ENCODE measurements at places on chromosomes 1 and 21.

DNA sequence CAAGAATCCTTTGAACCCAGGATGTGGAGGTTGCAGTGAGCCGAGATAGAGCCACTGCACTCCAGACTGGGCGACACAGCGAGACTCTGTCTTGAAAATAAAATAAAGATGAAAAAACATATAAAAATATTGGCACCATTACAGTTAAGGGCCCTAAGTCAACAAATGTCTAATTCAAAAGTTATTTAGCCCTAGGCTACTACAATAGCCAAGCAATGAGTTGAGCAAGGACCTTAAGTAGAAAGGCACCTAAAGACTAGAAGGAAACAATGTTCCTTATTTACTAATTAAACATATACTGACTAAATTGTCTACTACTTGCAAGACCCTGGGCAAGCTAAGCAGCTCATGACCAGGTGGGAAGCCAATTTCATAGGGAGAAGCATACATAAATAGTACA lies 4.1 kb downstream of the PIK3R3 start:
- no peak for DNase-seq

DNA sequence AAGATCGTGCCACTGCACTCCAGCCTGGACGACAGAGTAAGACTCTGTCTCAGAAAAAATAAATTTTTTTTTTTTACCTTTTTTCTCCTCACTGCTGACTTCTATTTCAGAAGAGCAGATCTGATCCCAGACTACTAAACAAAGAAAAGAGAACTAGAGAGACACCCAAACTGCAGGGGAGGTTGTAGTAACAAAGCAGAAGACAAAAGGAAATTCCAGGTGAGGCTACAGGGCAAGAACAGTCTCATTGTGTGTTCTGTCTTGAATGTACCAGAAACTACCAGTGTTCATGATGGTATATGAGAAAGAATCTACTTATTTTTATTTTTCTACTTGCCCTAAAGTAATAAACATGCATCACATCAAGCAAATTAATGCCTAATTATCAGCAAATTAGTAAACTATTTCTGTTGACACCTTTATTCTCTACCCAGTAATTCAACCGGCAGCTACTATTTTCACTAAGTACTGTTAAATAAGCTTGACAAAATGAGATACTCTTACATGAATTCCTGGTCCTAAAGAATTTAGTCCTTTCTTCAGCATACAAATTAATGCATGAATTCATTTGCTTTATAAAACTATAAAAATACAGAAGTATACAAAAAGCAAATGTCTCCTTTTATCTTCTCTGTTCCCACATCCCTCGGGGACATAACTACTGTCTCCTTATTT lies 40.6 kb downstream of the ARID4B start:
- DNase-seq = no peak

GRCh38 chr1:33339413-33339812 lies 18.5 kb upstream of the A3GALT2 start:
- DNase-seq = no peak

GRCh38 chr1:8431019-8431418 lies 113.1 kb downstream of the SLC45A1 start:
- DNase-seq = no peak

- DNase-seq = no peak
These were observed 1.5 kb upstream of the RGS1 start for GRCh38 chr1:192574073-192574472.

- no peak for DNase-seq
These were observed 12.2 kb downstream of the PTCH2 start for GRCh38 chr1:44830900-44831304.

GRCh38 chr1:25732821-25733220 lies 67.2 kb upstream of the SELENON start:
- DNase-seq = no peak

DNA sequence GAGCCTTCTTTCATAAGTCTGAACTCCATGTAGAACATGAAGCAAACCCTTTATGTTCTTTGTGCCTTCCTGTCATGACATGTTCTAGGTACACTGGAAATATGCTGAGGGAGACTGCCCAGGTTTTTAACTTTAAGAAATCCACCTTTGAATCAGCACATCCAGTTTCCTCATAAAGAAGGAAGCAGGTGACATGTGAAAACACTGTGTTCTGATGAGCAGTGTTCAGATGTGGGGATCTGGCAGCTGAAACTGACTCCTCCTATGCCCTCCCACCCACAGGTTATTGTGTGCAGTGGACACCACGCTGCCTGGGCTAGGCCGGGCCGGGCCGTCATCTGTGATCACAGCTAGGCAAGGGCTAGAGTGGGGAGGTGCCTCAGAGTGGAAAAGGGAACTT lies 51.1 kb downstream of the CNN3 start:
- DNase-seq = no peak

- DNase-seq = no peak
These were observed 82.4 kb downstream of the ABCA4 start for GRCh38 chr1:94038511-94038910.

DNA sequence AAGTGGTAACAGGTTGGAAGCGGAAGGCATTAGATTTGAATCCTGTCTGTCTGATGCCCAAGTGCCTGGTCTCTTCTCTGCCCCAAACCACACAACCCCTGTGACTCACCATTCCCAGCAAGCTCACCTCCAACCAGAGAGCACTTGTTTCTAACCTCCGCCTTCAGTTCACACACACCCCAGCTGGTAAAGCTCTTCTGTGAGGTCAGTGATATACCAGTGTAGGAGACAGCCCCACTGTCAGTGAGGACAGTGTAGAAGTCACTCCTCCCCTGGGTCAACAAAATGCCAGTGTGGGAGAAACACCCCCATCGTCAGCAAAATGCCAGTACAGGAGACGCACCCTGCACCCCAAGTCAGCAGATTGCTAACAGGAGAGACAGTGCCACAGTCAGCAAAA lies 2.6 kb downstream of the RIMS3 start:
- no peak for DNase-seq

DNA sequence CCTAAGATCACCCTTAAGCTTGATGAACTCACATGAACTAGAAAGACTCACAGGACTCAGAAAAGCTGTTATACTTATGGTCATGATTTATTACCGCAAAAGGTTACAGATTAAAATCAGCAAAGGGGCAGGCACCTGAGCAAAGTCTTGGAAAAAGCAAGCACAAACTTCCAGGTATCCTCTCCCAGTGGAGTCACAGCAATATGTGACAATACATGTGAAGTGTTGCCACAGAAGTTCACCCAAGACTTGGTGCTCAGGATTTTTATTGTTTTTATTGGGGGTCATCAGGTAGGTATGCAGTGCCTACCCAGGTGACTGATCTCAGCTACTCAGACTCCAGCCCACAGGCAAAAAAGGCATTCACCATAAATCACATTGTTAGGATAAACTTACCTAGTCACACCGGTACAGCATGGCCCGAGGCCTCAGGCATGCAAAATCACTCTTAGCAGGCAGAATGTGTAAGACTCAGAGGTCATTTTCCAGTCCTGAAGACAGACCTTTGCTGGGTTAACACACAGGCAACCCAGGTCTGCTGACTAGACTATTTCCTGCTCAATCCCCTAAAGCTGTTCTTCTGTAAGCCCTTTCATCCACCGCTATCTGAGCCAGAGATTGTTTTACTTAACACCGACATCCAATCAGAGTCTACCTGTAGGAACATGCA lies 55.6 kb downstream of the SSX2IP start:
- DNase-seq = no peak

- no peak for DNase-seq
These were observed 553 bp upstream of the STMN1 start for GRCh38 chr1:25906644-25907300.

DNA sequence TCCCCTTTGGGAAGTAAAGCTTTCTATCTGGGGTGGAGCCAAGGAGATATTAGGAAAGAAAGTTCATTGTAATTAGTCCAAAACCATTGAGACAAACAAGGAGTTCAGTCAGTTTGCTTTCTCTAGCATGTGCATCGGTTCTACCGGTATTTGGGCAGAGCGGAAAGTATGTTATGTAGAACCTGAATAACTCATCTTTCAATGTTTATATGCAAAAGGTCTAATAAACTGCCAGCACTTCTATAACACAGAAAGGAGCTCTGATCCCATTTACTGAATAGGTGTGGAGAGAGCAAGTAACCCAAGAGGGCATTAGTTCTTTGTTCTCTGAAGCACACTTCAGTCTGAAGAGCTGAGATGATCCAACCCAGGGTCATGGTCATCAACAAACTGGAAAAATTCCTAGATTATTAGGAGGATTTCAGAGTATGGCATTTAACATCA lies 3.5 kb downstream of the TGFB2 start:
- DNase-seq = no peak

DNA sequence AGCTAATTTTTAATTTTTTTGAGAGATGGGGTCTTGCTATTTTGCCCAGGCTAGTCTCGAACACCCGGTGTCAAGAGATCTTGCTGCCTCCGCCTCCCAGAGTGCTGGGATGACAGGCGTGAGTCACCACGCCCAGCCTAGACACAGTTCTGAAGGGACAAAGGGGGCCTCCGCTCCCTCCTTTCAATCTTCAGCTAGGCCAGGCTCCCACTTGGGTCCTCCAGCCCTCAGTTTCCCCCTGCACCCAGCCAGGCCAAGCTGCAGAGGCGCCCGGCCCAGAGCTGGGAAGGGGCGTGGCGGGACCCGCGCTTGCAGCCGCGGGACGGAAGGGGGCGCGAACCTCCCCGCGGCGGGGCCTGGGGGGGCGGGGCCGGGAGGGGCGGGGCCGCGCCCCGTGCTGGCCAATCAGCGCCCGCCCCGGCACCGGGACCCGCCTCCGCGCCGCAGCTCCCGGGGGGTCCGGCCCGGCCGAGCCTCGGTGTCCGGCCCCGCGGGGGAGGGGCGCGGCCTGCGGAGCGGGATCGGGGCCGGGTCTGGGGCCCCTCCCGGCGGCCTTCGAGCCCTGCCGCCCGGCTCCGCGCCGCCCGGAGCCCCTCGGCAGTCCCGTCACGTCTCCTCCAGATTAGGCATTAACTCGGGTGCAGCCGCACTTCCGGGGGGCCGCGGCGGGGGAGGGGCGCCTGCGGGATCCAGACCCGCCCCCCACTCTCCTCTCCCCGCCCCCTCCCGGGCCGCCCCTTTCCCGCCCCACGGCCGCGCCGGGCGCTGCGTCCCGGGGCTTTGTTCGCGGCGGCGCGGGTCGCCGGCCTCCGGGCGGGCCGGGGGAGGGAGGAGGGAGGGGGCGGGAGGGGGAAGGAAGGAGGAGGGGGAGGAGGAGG lies 559 bp upstream of the AGRN start:
- DNase-seq = no peak

DNA sequence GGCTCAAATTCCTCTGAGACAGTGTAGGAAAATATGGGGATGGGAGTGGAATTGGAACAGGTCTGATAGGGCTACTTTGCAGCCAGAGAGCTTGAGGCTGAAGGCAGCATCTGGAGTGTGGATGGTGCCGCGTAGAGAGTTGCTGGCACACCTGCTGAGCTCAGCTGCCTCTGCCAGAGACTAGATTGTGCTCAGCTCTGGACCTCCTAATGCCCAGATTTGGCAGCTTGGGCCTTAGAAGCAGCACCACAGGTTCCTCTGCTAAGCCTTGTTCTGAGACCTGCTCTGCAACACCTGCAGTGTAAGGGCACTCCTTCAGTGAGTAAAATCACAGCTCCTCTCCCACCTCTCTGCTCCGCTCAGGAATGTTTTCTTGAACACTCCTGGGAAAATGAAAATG lies 23.3 kb downstream of the ACOT11 start:
- DNase-seq = no peak

DNA sequence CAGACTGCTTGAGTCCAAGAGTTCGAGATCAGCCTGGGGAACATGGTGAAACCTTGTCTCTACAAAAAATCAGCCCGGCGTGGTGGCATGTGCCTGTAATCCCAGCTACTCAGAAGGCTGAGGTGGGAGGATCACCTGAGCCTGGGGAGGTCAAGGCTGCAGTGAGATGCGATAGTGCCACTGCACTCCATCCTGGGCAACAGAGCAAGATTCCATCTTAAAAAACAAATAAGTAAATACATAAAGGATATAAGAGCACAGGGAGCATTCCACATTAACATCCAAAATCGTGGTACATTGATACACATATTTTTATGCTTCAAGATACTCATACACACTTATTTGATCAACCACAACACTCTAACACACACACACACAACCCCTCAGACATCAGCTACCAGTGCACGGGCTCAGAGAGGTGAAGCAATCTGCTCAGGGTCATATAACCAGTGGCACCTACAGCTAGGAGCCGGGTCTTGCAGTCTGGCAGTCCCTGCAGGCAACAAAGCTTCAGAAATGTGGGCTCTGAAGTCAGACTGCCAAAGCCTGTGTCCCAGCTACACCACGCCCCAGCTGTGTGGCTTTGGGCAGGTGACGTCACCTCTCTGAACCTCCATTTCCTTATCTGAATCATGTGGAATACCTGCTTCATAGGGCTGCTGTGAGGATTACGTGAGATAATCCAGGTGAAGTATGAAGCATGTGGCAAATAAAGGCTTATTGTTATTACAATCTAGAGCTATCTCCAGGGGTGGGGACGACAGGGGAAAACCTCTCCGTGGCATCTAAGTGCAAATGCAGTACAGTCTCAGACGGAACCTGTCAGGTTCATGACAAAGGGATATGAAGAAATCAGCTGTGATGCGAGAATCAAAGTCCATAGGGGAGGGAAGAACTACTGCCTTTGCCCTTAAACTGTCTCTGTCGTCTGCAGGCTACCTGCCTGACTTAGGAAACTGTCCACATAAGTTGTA lies 4.8 kb upstream of the CRYBG2 start:
- DNase-seq = no peak

- DNase-seq = peak; percentile 71
These were observed 13.5 kb downstream of the TRAF3IP3 start for GRCh38 chr1:209769171-209769904.

- no peak for DNase-seq
These were observed 24.7 kb downstream of the ACKR1 start for GRCh38 chr1:159229260-159229885.

DNA sequence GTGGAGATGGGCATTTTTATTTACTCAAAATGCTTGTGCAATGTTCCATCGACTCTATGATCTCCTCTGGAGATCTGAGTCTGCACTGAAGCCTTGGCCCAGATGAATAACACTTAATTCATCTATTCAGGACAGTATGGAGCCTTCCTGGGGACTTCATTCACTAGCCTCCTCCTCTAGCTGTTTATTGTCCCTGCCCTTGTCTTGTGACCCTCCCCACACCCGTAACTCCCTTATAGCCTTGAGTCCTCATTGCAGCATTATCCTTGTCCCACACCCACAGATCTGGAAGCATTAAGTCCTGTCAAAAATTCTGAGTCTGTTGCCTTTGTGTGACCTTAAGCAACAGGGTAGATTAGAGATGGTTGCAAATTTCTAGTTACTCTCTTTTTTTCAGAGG lies 138.3 kb upstream of the LMO4 start:
- DNase-seq = no peak

DNA sequence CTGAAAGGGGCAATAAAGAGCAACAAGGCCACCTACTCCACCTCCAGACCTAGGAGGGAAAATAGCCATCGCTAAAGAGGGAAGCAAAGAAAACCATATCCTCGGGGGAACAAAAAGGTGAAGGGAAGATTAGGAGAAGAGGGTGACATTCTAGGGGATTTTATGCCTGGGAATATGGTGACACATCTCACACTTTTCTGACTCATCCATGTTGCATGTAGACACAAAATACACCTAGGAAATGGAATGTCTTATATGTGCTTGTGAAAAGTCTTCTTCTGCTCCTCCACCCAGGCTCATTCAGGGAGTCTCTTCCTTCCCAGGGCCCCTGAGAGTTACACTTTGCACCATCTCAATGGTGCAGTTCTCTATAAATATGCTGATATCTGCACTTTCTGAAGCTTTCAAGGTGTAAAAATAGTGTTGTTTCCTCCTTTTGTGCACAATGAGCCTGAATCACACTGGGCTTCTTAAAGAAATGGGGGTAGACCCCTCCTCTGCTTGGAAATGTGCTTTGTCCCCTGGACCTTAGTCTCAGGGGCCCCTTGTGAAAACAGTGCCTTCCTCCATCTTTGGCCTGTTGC lies 195.9 kb downstream of the CYYR1 start:
- no peak for DNase-seq

Data from ascending aorta (tissue), 2 donors.